ENCODE measurements at places on chromosomes 3 and 15.
A peak's percentile ranks its signal among the peaks of the same experiment; 100 is the strongest.

DNA sequence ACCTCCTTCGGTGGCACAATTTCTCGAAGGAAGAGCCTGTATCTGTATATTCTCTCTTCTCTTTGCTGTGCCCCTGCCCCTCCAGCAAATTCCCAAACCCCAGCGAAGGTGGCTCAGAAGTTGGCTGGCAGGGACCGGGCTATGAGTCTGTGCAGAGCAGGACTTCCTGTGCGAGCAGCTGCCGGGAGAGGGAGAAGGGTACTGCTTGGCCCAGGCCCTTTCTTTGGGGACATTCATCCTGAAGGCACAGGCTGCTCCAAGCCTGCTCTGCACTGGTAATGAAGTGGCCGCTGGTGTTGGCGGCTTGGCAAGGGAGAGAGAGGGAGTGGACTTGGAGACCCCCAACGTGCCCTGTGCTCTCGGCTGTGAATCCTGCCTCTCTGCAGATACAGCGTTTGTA is 1.5 kb downstream of the SLC6A11 start:
- no peak for DNase-seq

- DNase-seq: no peak
Observed at GRCh38 chr15:73936588-73937290, 10.5 kb downstream of the LOXL1 start.

- DNase-seq: no peak
Observed at GRCh38 chr3:71724171-71724453, 1.1 kb downstream of the EIF4E3 start.

GRCh38 chr15:59532770-59533379 is 78.7 kb upstream of the GCNT3 start:
- peak; percentile 28 for DNase-seq

DNA sequence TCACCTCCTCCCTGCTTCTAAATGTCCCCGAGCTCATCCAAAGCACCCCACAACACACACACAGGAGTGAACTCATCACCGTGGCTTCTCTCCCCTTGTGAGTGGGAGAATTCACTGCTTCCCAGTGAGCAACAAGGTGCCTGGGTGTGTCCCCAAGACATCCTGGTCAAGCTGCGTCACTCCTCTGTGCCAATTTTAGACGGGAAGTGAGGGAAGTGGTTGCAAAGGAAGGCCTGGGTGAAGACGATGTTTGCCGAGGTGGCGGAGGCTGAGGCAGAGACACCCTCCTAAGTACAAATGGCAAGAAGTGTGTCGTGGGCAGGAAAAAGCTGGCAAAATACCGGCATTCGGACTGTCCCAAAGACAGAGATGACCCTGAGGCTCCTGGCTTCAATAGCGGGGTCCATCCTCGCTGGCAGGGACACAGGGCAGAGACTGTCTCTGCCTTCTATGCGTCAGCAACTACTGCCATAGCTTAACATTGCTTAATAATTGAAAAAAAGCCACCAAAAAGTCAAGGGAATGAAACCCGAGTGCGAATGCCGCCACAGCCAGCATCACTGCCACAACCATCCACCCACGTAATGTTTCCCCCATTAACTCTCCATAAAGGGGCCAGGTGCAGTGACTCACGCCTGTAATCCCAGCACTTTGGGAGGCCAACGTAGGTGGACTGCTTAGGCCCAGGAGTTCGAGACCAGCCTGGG is 72.8 kb downstream of the VGLL4 start:
- DNase-seq: no peak

DNA sequence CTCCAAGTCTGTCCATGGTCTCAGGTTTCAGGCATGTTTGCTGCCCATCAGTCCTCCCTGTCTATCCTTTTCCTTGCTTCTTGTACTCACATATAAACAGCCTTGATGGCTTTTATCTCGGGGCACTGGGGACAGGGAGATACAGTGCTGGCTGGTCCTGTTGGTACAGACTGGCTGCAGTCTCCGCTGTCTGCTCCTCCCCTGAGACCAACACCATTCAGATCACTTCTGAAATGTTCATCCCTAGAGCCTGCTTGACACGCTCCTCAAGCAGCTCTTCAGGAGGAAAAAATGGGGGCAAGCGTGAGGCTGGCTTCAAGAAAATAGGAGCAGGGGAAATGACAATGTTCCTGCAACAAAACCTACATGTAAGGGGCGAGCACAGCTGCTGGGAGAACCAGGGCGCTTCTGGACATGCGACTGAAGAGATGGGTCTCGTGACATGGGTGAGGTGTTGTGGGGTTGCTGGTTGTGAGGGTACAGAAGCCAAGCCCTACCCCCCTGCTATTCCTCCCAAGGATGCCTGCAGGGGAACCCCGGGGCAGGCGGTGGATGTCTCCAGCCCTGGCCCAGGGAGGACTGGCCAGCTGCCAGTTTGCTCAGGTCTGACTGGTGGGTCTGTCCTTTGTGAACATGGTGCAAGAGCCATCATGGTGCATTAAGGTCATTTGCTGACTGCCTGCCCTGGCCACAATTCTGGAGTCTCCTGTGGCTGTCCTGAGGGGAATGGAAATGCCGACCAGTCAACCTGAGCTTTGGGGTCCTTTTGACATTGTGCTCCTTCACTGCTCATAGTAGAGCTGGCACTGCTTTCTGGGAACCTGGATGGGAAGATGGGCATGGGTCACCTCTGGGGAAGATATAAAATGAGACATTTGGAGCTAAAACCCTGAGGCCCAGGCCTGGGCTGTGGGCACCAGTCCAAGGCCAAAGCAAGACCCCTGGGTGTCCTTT is 40.1 kb downstream of the KY start:
- no peak for DNase-seq

- no peak for DNase-seq
Observed at GRCh38 chr15:73457334-73457733, 14.4 kb downstream of the REC114 start.

DNA sequence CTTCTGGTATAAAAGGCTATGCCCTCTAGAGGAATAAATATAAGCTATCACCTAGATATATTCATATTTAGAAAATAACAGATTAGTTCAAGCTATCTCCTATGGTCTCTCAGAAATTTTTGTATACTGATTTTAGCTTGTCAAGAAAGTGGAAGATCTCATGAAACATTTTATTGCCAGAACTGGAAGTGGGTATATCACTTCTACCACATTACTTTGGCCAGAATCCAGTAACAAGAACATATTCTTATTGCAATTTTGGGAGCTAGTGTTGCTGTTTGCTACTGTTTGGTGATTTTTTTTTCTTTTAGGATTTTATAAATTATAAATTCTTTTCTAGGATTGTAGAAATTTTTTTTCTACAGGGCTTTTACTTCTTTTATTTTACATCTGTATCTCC is 14.2 kb upstream of the DIPK2A start:
- no peak for DNase-seq

- DNase-seq: peak; percentile 59
Observed at GRCh38 chr15:48360841-48361240, 29.6 kb downstream of the DUT start.

- DNase-seq: no peak
Observed at GRCh38 chr15:85763157-85763556, 31.6 kb downstream of the KLHL25 start.

DNA sequence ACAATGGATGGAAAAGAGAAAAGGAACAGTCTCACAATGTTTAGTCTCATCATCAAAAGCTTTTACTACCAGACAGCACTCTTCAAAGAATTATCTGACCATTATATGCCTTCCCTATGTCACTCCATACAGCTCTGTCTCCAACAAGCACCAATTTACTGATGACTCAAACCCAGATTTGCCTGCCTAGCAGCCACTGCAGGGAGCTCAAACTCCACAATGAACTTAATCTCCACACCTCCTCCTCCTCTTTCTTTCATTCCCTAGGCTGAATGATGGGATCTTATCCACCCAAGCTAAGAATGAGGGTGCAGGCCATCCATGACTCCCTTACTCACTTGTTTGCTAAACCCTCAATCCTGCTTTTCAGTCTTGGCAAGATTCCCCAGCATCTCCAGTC is 45.5 kb downstream of the NBEAL2 start:
- DNase-seq: peak; percentile 37

DNA sequence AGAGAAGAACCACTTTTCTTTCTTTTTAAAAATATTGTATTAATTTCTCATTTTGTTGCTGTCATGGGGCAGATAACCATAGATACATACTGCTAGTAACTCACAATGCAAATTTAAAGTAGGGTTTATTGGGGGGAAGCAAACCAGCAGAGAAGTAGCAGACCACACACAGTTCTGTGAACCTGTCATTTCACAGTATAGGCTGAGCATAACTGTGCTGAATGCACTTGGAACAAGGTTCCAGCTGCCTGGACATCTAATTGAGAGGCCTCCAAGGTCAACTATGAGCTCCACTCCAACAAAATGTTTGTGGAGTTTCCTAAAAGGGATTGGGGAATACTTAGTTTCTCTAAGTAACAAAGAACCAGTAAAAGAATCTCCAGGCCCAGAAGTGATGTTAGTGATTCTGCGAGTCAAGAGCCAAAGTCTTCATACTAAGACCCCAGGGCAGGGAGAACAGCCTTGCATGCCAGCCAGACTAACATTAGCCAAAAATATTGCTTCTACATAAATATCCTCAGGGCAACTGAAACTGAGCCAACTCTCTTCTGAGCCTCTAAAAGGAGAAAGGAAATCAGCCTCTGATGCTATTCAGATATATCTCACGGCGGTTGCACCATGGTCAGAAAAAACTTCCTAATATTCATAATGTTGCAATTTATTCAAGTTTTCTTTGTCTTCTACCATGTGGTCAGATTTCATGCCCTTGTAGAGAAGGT is 856.4 kb upstream of the ALCAM start:
- DNase-seq: no peak

DNA sequence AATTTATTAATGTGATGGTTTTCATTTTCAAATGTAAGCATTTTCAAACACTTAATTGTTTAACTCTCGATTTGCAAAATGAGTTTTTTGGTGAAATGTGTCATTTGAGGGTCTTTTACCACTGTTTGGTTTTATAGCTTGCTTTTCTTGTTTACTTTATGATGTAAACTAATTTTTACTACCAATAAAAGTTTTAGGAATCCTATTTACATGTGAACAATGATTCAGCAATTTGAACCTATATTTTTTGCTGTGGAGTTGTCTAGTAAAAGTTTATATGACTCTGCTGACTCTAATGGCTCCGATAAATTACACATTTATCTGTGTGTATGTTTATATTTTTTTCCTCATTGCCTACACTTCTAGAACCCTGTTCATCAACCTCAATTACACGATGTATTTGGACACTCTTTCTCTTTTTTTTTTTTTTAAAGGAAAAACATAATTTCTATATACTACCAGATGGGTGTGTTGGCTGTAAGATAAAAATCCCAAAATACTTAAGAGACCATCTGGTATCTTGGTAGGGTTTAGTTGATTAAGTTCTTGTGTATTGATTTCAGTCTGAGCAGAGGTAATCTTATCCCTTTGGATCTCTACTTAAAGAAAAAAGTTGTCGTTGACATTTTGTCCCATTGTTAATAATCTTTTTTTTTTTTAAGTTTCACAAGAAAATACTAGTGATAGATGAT is 89.5 kb downstream of the PTPRG start:
- DNase-seq: no peak
